CD4-positive, alpha-beta T cell treated with Interleukin-15 for 1 hour (primary cell): ENCODE measurements at places on chromosomes 11 and 22.

- peak; percentile 43 for DNase-seq
Observed at GRCh38 chr22:31148953-31149627, 8.8 kb upstream of the PLA2G3 start.

DNA sequence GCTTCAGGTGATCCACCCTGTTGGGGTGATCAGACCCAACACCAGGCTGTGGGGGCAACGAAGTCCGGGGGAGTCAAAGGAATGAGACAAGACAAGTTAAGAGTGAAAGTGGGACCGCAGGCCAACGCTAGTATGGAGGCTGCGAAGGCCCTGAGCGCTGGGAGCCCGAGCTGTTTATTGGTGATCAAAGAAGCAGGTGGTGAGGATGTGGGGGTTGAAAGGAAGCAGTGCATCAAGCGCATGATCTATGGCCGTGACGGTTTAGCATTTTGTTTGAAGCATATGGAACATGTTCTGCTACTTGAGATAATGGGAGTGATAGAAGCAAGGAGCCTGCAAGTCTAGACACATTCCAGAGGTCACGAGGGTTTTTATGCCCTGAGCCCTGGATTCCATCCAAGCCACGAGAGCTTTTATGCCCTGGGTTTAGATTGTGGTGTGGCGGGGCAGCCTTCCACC, 49.5 kb downstream of the MCHR1 start:
- DNase-seq: peak; percentile 63

DNA sequence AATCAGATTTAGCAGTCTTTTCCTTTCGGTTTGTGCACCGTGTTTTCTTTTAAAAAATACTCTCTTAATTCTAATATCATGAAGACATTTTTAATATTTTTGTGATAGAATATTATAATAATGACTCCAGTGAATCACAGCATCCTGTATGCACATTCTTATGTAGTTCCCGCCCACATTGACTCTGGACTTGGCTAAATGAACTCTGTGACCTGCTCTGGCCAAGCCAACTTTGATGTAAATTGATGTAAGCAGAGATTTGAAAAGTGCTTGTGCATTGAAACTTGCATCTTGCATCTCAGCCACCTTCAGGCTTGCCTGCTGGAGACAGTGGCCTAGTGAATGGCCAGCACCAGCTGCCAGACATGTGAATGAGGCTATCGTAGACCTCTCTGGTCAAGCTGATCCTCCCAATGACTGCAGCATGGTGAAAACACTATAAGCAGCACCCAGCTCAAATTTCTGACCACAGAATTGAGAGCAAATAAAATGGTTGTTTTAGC, 29.2 kb upstream of the PGM2L1 start:
- DNase-seq: no peak

DNA sequence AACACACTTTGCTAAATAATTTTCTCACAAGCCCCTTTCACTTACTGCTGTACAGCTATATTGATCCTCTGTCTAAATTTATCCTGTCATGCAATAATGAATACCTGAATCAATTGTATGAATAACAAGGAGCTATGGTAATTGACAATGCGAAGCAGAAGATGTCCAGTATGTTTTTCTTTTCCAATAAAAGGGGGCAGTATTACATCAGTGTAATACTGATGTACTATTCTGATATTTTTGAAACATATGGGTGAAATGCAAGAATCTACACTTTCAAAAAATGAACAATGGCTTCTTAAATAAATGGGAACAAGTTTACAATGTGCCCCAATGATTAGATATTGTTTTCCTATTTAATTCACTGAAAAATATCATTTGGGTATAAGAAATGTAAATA, 315.1 kb downstream of the SOX6 start:
- DNase-seq: no peak

DNA sequence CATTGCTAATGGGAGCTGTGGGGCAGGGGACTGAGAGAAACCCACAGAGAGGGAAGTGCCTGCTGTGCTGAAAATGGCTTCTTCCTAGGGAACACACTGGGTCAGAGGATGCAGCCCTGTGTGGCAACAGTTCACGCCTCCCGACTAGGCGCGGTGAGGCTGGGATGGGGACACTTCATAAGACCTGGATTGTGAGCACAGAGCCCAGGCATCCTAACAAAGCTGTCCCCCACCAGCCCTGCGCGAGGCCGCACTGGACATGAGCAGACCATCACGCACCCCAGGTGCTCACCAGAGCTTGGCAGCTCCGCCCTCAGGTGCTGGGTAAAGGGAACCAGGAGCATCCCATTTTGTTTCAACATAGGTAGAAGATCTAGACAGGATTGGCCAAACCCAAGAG, 1.8 kb upstream of the KRTAP5-4 start:
- no peak for DNase-seq

DNA sequence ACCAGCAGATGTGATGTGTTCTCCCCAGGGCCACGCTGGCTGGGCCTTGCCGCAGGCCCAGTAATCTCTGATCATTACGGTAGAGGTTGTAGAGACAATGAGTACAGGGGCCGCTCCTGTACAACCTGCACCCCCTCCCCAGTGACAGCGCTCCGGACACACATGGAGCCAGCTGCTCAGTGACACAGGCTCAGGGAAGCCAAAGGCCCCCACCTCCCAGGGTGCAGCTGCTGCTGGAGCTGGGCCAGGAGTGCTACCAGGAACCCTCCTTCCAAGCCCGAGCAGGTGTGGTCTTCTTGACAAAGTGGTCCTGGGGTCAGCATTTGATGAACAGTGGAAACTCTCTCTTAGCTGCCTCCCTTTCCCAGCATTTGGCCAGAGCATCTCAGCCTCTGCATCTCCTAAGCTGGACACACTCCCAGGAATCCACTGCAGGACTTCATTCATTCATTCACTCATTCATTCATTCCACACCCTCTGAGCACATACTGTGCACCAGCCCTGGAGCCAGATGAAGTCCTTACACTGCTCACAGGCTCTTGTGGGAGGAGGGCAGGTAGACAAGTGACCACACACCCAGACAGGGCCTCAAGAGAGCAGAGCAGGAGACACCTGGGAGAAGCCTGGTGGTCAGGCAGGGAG, 49.6 kb upstream of the MPEG1 start:
- no peak for DNase-seq

DNA sequence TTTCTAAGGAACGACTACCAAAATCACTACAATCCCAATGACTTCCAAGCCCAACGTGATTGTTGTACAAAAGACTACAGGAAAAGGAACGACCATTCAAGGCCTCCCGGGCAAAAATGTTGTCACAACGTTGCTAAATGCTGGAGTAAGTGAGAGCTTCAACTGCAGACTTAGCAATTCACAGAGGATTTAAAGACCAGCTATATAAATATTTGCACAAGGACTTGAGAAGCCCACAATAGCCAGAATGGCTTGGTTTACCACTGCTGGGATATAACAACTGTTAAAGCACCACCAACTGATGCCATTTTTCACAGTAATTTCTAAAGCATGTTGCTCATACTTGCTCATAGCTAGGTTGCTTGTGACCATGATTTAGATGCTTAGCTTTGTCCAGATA, 78.3 kb downstream of the EMSY start:
- DNase-seq: no peak

DNA sequence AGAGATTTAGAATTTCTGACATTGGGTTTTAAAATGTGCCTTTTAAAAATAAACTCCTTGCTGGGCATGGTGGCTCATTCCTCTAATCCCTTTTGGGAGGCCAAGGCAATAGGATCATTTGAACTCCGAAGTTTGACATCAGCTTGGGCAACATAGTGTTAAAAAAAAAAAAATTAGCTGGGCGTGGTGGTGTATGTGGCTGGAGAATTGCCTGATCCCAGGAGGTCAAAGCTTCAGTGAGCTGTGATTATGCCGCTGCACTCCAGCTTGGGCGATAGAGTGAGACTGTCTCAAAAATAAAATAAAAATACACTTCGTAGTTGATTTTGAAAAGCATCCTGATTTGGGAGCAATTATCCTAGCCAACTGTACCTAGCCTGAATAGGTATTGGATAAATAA, 3.4 kb upstream of the APLP2 start:
- DNase-seq: no peak

DNA sequence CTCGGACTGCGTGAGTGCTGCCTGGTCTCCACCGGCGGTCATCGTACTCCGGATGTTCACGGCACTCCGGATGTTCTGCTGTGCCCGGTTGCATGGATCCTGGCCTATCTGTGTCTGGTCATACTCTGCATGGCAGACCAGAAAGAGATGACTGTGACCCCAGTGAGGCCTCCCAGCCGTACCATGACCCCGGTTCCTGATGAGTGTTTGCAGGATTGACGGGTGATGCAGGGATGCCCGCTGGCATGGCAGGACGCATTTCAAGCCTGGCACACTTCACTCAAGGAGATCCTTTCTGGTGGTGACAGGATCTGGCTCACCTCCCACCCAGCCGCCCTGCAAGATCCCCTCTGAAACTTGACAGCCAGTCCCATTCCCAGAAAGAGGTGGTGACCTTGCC, 6.3 kb downstream of the GLB1L2 start:
- no peak for DNase-seq

DNA sequence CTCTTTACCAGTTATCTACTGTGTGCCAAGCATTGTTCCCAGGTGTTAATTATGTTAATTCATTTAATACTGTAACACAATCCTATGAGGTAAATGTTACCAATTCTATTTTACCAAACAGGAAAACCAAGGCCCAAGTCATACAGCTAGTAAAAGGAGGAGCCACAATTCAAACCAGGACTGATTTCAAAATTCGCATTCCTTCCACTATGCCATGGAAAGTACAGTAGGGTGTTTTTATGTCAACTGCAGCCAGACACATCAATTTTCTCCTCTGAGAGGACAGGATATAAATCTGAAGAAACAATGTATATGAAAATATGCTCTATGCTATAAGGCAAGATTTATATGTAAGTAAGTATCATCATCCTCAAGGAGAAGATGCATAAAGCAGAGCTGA, 104.3 kb downstream of the RPL27A start:
- DNase-seq: no peak

- no peak for DNase-seq
Observed at GRCh38 chr11:9004183-9004926, 554 bp upstream of the NRIP3 start.

GRCh38 chr22:36397131-36398093, 9.6 kb upstream of the MYH9 start:
- no peak for DNase-seq

- DNase-seq: no peak
Observed at GRCh38 chr11:6962141-6962540, 35.9 kb downstream of the ZNF215 start.

GRCh38 chr11:66359662-66360087, 11.9 kb downstream of the SLC29A2 start:
- no peak for DNase-seq

DNA sequence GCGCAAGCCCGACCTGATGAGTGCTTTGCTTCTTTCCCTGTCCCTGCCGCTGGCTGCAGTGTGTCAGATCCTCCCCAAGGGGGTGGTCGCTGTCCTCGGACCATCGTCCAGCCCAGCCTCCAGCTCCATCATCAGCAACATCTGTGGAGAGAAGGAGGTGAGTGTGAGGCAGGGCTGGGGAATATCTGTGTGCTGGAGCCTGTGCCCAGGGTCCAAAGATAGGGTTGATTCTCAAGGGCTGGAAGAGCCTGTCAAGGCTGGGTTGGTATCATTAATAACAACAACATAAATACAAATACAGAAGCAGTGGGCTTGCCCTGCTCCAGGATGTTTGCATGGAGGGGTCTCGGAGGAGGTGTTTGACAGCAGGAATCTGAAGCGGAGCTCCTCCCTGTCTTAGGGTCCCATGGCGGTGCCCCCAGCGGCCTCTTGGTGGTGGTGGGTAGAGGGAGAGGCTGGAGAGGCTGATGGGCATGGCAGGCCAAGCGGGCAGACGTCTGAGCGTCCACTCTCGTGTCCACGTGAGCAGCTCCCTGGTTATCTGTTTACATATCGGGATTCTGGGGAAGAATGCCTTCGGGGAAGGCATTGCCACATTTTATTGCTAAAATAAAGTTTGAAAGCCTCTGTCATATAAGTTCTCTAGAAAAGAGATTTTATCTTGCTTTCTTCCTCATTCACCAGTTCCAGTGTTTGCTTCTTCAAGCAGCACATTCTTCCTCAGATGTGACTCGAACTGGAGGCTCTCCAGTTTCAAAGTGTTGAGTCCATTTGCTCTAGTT, 208.4 kb upstream of the TBCEL start:
- DNase-seq: no peak

DNA sequence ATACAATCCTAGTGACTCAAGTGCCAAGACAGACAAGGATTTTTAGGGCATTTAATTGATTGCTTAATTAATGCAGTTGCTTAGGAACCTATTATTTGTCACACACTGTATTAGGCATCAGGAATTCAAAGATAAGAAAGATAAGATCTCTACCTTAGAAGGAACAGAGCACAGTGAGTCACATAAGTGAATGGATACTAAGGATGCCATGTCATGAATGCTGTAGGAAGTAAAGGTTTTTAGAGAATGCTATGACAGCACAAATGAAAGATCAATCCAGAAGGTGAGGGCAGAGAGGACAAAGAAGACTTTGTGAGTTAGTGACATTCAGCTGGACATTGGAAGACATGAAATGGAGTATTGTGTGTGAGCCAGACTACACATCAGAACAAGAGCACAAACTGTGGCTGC, 147.9 kb upstream of the DDI1 start:
- no peak for DNase-seq

GRCh38 chr22:28799606-28800307, 612 bp downstream of the XBP1 start:
- no peak for DNase-seq

DNA sequence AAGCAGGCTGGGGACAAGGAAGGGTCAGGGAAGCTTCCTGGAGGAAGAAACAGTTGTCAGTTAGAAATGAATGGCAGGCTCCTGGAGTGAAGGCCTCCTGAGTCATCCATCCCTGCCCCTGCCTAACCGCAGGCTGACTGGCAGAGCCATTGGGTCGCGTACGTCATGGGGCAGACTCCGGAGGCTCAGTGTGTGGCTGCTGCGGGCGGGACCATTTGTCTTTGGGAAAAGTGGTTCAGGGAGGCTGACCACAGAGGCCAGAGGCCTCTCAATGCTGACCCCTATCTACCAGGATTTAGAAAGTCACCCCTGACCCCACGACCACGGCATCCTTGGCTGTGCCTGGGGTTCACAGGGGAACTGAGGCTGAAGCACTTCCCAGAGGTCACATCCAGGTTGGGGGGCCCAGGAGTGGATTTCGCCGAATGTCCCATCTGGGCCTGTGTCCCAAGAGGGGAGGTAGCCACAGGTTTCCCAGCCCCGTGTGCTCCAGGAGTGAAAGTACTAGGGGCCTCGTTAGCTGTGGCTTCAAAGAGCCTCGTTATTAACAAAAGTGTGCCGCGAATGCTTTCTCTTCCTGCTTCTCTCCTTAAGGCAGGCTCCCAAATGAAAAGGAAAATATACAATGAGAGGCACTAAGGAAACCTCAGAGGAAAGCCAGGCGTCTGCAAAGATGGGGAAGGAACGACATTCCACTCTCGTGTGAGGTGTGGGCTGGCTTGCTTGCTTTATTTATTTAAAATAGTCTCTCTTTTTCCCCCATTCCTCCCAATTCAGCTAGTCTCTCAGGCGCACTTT, 58.9 kb downstream of the FLRT1 start:
- peak; percentile 33 for DNase-seq

DNA sequence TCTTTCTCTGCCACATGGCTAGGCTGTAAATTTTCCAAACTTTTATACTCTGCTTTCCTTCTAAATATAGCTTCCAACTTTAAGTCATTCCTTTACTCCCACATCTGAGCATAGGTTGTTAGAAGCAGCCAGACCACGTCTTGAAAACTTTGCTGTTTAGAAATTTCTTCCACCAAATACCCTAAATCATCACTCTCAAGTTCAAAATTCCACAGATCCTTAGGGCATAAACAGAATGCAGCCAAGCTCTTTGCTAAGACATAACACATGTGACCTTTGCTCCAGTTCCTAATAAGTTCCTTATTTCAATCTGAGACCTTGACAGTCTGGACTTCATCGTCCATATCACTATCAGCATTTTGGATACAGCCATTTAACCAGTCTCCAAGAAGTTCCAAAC, 749.9 kb downstream of the METTL15 start:
- DNase-seq: no peak
